Breast epithelium (tissue), 4 donors: ENCODE measurements at places on chromosomes 16 and 17.

DNA sequence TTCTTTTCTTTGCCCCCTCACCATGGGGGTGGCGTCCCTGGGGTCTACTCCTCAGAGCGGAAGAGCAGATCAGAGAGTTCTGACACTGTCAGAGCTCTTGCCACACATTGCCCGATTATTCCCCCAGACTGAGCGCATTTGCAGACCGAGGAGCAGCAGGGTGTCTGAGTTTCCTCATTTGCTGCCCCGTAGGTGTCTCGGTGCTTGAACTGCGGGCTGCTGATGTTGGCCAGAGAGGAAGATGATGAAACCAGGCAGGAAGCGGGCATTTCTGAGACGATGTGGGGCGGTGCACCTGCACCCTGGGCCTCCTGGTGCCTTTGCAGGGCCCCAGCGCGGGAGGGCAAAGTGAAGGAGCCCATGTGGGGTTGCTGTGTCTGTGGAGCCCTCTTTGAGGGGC, 55.2 kb downstream of the ARSG start:
- H3K4me1 ChIP-seq = no peaks in the 10 kb centered on the region
- no peaks in the 10 kb centered on the region for H3K27me3 ChIP-seq
- H3K36me3 ChIP-seq = no peaks in the 10 kb centered on the region
- DNase-seq = no peak

DNA sequence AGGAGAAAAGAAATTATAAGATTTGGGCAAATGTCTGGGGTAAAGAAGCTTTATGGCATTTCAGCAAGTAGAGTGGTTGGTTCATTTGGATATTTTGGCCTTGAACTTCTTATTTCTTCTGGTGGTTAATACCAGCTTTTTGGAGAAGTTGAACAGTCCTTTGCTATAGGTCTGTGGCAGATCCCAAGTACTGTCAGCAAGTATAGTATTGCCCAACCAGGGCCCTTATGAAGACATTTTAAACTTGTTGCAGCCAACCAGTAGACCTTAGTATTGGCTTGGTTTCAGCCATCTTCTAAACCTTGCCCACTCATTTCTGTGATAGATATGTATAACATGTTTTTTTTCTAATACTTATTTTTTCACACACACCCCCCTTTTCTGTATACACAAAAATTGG, 2.2 kb downstream of the SP2 start:
- DNase-seq = no peak
- H3K4me3 ChIP-seq = no peak overlapping the region
- H3K27ac ChIP-seq = peak overlapping the region; percentile 100
- no peaks in the 10 kb centered on the region for H3K27me3 ChIP-seq
- H3K36me3 ChIP-seq = no peaks in the 10 kb centered on the region
- H3K4me1 ChIP-seq = peaks cover 31% of the 10 kb centered on the region

- DNase-seq = no peak
- peaks cover 8% of the 10 kb centered on the region for H3K36me3 ChIP-seq
- H3K4me3 ChIP-seq = no peak overlapping the region
- no peaks in the 10 kb centered on the region for H3K4me1 ChIP-seq
- H3K27me3 ChIP-seq = no peaks in the 10 kb centered on the region
Observed at GRCh38 chr16:74455213-74455612, 33.9 kb upstream of the CLEC18B start.

GRCh38 chr17:28549236-28550132, 2.9 kb downstream of the UNC119 start:
- DNase-seq = no peak
- H3K27ac ChIP-seq = no peak overlapping the region
- H3K36me3 ChIP-seq = peaks cover 9% of the 10 kb centered on the region
- H3K27me3 ChIP-seq = no peaks in the 10 kb centered on the region

DNA sequence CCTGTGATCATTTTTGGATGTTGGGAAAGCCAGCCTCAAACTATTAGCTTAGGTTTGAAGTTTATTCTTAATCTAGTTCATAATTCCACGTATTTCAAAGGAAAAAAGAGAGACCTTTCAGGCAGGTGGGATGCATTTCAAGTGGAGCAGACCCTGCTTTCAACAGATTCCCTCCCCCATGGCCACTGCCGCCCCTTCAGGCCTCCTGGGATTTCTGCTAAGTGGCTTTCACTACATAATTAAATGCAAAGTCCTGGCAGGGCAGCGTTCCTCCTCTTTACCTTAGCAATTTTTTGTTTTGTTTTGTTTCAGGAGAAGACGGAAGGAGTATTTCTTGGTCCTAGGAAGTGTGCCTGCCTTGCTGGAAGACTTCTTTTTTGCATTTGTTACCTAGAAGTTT, 36.6 kb downstream of the MAF start:
- no peak for DNase-seq
- no peak overlapping the region for H3K4me3 ChIP-seq
- no peaks in the 10 kb centered on the region for H3K36me3 ChIP-seq
- H3K27me3 ChIP-seq = no peaks in the 10 kb centered on the region
- H3K4me1 ChIP-seq = no peaks in the 10 kb centered on the region
- H3K27ac ChIP-seq = no peak overlapping the region

GRCh38 chr17:38685491-38685890, 10.7 kb upstream of the EPOP start:
- no peak for DNase-seq
- no peaks in the 10 kb centered on the region for H3K27me3 ChIP-seq
- no peak overlapping the region for H3K27ac ChIP-seq
- H3K4me1 ChIP-seq = no peaks in the 10 kb centered on the region

DNA sequence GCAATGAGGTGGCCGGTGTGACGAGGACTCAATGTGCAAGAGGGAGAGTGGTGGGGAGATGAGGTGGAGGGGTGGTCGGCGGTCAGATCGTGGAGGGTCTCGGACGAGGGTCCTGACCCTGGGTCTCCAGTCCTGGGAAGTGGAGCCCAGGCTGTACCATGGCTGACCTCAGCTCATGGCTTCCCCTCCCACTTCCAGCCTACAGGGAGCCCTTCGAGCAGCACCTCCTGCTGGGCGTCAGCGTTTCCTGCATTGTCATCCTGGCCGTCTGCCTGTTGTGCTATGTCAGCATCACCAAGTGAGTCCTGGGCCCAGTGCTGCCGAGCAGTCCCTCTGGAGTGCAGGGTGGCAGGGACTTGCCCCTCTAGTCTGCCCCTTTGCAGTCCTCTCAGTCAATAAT, 41.8 kb downstream of the IL4R start:
- no peak overlapping the region for H3K4me3 ChIP-seq
- H3K36me3 ChIP-seq = no peaks in the 10 kb centered on the region
- no peak overlapping the region for H3K27ac ChIP-seq
- H3K4me1 ChIP-seq = no peaks in the 10 kb centered on the region

GRCh38 chr17:72826602-72827001, 265.9 kb downstream of the SLC39A11 start:
- H3K4me3 ChIP-seq = no peak overlapping the region
- H3K4me1 ChIP-seq = no peaks in the 10 kb centered on the region
- DNase-seq = no peak
- H3K27ac ChIP-seq = no peak overlapping the region

GRCh38 chr17:48729335-48730239, 1.0 kb upstream of the HOXB13 start:
- peak overlapping the region; percentile 54 for H3K4me3 ChIP-seq
- no peak for DNase-seq
- H3K27me3 ChIP-seq = peaks cover 100% of the 10 kb centered on the region
- H3K27ac ChIP-seq = no peak overlapping the region
- no peaks in the 10 kb centered on the region for H3K4me1 ChIP-seq
- H3K36me3 ChIP-seq = no peaks in the 10 kb centered on the region

DNA sequence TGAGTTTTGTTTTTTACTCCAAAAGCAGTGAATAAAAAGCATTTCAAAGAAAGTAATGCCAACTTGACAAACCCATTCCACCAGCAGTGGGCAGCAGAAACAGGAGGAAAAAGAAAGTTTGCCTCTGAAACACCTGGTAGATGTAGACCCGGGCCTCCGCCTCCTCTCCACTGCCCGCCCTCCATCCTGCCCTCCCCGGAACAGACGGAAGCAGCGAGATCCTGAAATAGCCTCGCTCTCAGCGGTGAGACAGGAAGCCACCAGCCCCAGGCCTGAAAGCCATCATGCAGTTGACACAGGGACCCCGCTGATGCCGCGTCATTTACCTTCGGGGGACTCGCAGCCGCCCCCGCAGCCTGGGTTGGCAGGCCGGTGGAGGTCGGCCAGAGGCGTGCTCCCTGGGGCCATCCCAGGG, 67.8 kb downstream of the C16orf78 start:
- peak overlapping the region; percentile 15 for H3K4me3 ChIP-seq
- DNase-seq = peak; percentile 47
- no peak overlapping the region for H3K27ac ChIP-seq
- H3K27me3 ChIP-seq = no peaks in the 10 kb centered on the region
- H3K36me3 ChIP-seq = no peaks in the 10 kb centered on the region
- no peaks in the 10 kb centered on the region for H3K4me1 ChIP-seq

DNA sequence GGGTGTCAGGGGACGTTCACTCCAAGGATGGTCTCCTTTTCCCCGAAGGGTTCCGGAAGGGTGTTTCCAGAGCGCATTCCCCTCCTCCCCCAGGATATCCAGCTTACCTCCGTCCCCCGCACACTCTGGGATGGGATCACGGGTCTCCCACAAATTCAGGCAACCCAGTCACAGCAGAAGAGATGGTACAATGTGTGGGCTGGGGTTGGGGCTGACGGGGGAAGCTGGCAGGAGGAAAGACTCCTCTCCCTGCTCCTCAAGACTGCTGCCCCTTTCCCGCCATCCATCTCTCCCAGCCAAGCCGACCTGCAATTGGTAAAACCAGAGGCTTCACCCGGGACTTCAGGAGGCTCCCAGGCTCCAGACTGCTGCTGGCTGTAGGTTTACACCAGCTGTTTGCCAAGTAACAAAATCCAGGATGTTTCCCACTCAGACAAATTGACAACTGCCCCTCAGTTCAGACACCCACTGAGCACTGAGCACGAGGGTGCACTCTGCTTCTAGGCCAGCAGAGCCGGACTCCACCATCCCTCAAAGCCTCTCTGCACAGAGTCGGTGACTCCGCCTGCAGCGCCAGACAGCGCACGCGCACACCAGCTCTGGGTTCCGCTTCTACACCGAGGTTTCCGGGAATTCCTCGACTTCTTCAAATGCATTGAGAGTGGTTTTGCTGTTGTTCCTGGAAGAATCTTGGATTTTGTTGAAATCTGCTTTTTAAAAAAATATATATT, 37.7 kb downstream of the ASPA start:
- no peak for DNase-seq
- peak overlapping the region; percentile 91 for H3K27ac ChIP-seq
- H3K4me1 ChIP-seq = peaks cover 5% of the 10 kb centered on the region

GRCh38 chr17:68526548-68526947, 14.3 kb downstream of the PRKAR1A start:
- no peaks in the 10 kb centered on the region for H3K27me3 ChIP-seq
- H3K27ac ChIP-seq = no peak overlapping the region
- peaks cover 17% of the 10 kb centered on the region for H3K36me3 ChIP-seq
- H3K4me1 ChIP-seq = peaks cover 3% of the 10 kb centered on the region
- DNase-seq = no peak

DNA sequence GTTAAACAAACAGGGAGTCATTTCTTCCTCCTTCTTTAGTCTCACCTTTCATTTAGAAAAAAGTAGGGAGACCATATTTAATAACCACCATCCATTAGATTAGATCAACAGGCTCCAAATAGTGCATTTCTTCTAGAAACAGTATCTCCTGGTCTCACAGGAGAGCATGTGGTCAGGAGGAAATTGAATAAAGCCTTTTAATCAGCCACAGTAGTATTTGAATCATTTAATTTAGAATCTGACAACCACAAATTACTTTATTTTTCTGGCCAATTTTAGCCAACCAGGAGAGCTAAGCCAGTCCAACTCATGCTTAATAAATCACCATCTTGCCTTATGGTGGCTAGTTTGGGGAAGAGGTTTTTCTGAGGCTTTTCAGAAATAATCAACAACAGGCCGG, 26.3 kb upstream of the ZFP90 start:
- no peak for DNase-seq
- H3K36me3 ChIP-seq = no peaks in the 10 kb centered on the region
- no peak overlapping the region for H3K27ac ChIP-seq
- no peaks in the 10 kb centered on the region for H3K4me1 ChIP-seq

- no peak for DNase-seq
- H3K4me1 ChIP-seq = no peaks in the 10 kb centered on the region
- H3K4me3 ChIP-seq = no peak overlapping the region
- H3K36me3 ChIP-seq = no peaks in the 10 kb centered on the region
- no peak overlapping the region for H3K27ac ChIP-seq
Observed at GRCh38 chr17:60416368-60416925, 5.8 kb upstream of the CHCT1 start.

GRCh38 chr16:66473051-66473571, 46.0 kb downstream of the BEAN1 start:
- no peak overlapping the region for H3K27ac ChIP-seq
- H3K27me3 ChIP-seq = no peaks in the 10 kb centered on the region
- H3K4me1 ChIP-seq = no peaks in the 10 kb centered on the region

GRCh38 chr16:78390508-78391324, 291.3 kb downstream of the WWOX start:
- H3K27me3 ChIP-seq = no peaks in the 10 kb centered on the region
- H3K4me1 ChIP-seq = no peaks in the 10 kb centered on the region
- no peak overlapping the region for H3K4me3 ChIP-seq
- DNase-seq = no peak
- H3K36me3 ChIP-seq = no peaks in the 10 kb centered on the region

DNA sequence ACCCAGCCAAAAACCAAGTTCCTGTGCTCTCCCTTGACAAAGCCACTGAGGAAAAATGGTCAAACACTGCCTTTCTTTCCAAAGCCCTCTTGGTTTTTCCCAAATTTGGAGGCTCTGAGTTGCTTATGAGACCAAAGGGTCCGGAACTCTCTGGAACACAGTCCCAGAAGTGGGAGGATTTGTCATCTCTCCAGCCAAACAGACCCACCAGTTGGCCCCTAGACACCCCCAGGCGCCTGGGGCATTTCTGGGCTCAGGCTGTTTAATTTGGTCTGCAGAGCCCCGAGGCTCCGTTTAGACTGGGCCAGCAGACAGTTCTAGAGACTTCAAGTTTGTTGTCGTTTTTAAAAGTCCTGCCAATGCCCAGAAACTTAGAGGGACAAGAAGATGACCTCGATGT, 239.1 kb downstream of the SEC14L1 start:
- no peaks in the 10 kb centered on the region for H3K27me3 ChIP-seq
- peak overlapping the region; percentile 87 for H3K27ac ChIP-seq
- DNase-seq = no peak
- no peaks in the 10 kb centered on the region for H3K36me3 ChIP-seq
- H3K4me3 ChIP-seq = no peak overlapping the region

GRCh38 chr17:19305256-19305655, 57.3 kb downstream of the B9D1 start:
- H3K4me1 ChIP-seq = no peaks in the 10 kb centered on the region
- H3K36me3 ChIP-seq = no peaks in the 10 kb centered on the region
- H3K27me3 ChIP-seq = no peaks in the 10 kb centered on the region
- no peak overlapping the region for H3K27ac ChIP-seq
- H3K4me3 ChIP-seq = no peak overlapping the region
- no peak for DNase-seq

- no peaks in the 10 kb centered on the region for H3K27me3 ChIP-seq
- no peak for DNase-seq
- H3K27ac ChIP-seq = no peak overlapping the region
- H3K4me1 ChIP-seq = no peaks in the 10 kb centered on the region
- H3K36me3 ChIP-seq = no peaks in the 10 kb centered on the region
Observed at GRCh38 chr17:63015824-63016223, 49.8 kb downstream of the TANC2 start.

GRCh38 chr17:45325810-45326209, 9.0 kb upstream of the MAP3K14 start:
- no peak overlapping the region for H3K4me3 ChIP-seq
- peaks cover 5% of the 10 kb centered on the region for H3K4me1 ChIP-seq
- no peak overlapping the region for H3K27ac ChIP-seq
- H3K27me3 ChIP-seq = no peaks in the 10 kb centered on the region
- no peaks in the 10 kb centered on the region for H3K36me3 ChIP-seq

- H3K27me3 ChIP-seq = peaks cover 21% of the 10 kb centered on the region
- no peak overlapping the region for H3K4me3 ChIP-seq
- peaks cover 8% of the 10 kb centered on the region for H3K4me1 ChIP-seq
Observed at GRCh38 chr17:81966343-81967243, 5.6 kb upstream of the NOTUM start.
